ENCODE measurements at places on chromosomes 4 and X.

DNA sequence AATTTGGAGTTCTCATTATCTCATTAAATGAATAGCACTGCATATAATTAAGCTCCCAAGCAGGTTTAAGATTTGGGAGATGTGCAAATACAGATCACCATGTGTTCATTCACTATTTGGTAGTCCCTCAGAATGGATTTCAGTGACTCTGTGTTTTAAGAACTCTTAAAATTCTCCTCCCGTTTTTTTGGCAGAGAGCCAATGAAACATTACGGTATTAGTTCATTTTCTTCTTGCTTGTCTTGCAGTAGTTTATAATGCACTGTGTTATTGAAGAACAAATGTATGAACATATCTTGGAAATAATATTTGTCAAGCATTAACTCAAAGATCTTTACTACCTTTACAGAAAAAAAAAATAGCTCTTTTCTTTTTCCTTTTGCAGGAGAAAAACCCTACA lies 32.7 kb downstream of the KLF3 start:
- DNase-seq, result no peak

DNA sequence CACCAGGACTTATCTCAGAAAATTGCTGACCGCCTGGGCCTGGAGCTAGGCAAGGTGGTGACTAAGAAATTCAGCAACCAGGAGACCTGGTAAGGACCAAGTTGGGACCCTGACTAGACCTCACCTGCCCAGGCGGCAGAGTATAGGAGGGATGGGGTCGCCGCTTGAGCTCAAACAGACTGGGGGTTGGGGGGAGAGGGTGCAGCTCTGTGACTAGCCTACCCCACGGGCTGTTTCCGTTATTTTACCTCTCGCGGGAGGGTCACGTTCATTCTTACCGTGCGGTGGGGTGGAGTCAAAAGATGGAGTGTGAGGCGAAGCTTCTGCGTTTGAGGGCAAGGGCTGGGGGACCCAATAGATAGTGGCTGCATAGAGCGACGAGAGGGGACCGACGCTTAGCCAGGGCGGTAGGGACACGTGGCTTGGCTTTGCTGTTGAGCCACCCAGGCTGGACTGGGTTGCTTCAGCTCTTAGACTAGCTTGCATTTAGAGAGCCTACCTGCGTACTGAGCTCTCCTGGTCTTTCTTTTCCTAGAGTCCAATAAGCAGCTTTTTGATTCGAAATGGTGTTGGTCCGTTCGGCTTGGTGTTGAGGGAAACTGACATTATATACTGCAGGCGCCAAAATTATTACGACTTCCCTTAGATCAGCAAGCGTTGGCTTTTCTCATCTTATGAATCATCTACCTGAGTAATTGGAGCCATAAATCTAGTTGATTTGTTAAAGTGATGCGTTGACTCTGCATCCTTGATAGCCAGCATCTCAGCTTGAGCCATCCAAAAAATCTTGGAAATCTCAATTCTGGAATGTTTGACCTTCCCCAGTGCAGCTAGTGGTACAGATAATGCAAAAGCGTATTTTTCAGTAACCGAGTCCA lies 591 bp downstream of the PRPS1 start:
- peak; percentile 4 for DNase-seq

DNA sequence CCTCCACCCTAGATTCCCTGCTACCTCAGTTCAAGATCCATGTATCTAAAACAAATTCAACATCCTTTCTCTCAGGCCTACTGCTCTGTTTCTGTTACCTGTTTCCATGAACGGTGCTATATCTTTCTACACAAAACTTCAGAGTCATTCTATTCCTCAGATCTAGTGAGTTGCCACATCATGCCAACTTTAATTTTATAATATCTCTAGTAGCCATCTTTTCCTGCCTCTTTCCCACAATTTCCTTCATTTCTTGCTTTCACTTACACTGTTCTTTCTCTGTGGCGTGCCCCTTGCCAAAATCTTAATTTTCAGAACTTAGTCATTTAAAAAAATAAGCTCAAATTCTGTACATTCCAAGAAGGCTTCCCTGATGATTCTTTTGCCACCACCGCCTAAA lies 15.2 kb downstream of the GUCY1A1 start:
- no peak for DNase-seq

DNA sequence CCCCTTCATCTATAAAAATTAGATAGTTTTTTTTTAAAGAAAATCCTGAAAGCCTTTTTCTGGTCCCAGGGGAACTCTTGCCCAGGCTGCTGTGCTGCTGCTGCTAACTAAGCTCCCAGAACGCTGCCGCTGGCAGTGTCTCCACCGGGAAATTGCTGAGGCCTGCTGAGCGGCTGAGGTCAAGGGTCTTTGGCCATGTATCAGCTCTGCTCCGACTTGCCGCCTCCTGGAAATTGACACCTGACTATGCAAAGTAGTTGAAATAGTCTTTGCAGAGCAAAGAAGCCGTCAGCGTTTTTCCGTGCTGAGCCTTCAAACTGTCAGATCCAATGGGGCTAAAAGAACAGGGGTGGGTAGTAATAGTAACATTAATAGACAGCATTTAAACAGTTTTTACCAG lies 839 bp downstream of the QDPR start:
- no peak for DNase-seq

- DNase-seq, result no peak
Measured at GRCh38 chrX:53332204-53332603, 50.8 kb upstream of the IQSEC2 start.

- no peak for DNase-seq
Measured at GRCh38 chrX:19350941-19351384, 7.2 kb downstream of the PDHA1 start.

GRCh38 chr4:138310498-138310897 lies 68.3 kb upstream of the SLC7A11 start:
- DNase-seq, result no peak

- no peak for DNase-seq
Measured at GRCh38 chr4:163662768-163663167, 168.3 kb downstream of the TMA16 start.

- DNase-seq, result no peak
Measured at GRCh38 chr4:106287353-106287969, 28.5 kb downstream of the TBCK start.

DNA sequence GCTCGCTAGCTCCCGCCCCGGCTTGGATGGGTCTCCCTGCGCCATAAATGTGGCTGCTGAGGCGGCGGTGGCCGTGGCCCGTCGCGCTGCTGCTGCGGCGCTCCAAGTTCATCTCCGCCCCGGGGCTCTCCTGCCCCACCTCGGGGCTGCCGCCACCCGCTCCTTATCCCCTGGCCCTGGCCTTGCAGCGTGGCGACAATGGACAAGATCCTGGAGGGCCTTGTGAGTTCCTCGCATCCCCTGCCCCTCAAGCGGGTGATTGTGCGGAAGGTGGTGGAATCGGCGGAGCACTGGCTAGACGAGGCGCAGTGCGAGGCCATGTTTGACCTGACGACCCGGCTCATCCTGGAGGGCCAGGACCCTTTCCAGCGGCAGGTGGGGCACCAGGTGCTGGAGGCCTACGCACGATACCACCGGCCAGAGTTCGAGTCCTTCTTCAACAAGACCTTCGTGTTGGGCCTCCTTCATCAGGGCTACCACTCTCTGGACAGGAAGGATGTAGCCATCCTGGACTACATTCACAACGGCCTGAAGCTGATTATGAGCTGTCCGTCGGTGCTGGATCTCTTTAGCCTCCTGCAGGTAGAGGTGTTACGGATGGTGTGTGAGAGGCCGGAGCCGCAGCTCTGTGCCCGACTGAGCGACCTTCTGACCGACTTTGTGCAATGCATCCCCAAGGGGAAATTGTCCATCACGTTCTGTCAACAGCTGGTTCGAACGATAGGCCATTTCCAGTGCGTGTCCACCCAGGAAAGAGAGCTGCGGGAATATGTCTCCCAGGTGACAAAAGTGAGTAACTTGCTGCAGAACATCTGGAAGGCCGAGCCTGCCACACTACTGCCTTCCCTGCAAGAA lies 763 bp downstream of the USP38 start:
- no peak for DNase-seq

DNA sequence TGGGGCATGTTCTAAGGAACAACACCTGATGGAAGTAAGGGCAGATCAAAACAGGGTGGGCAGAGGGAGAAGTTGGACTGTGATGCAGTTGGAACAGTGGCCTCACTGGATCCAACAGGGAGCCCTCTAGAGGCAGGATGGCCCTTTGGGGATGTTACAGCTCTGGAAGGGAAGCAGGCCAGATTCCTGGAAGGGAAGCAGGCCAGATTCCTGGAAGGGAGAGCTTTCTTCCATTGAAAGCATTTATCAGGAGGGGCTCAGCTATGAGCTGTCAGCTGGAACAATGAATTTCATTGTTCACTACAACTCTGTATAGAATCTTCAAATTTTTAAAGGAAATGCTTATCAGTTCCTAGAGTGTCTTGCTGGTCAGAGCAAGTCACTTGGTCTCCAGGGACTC lies 17.7 kb downstream of the IL15 start:
- DNase-seq, result no peak

- DNase-seq, result no peak
Measured at GRCh38 chr4:19514276-19515070, 737.2 kb upstream of the SLIT2 start.

DNA sequence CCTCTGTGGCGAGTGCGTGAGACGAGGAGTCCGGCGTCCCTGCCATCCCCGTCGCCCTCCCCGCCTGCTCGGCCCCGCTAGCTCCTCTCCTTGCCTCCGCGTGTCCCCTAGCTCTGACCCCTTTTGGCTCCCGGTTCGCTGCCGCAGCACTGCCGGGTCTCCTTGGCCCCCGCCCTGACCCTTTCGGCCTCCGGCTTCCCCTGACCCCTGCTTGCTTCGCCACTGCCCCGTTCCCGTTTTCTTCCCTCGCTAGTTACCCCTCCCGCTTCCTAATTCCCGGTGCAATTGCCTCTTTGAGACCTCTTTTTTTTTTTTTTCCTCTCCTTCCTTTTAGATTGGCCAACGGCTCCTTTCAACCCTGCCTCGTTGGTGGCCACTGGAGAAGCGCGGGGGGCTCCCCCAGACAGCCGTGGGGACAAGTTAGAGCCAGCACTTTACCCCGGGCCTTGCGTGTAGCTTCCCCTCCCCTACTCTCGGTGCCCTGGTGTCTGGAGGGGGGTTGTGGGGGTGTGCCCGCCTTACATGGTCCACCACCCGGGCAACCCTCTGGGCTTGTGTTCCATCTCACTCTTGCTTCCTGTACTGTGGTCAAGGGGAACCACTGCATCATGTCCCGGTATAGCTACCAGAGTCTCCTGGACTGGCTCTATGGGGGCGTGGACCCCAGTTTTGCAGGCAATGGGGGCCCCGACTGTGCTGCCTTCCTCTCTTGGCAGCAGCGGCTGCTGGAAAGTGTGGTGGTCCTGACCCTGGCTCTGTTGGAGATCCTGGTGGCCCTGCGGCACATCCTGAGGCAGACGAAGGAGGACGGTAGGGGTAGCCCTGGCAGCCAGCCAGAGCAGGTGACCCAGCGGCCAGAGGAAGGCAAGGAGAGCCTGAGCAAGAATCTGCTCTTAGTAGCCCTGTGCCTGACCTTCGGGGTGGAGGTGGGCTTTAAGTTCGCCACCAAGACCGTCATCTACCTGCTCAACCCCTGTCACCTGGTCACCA lies 548 bp downstream of the TMEM164 start:
- no peak for DNase-seq

DNA sequence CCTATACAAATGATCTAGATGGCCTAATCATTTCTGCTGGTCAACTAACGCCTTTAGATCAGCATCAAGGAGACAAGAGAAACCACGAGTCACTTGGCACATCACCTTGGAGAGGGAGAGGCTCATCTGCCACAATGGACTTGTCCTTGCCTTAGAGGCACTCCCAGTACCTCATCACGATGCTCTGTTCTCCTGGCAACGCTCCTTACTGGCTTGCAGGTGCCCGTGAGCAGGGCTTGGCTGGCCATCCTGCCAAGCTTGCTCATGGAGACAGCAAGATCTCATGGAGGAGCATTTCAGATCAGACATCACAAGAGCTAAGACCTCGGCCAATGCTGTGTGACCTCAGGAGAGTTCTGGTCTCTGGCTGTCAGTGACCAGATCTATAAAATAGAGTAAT lies 2.7 kb upstream of the SMIM20 start:
- no peak for DNase-seq

All from stimulated activated CD4-positive, alpha-beta T cell treated with anti-CD3 and anti-CD28 coated beads, Interleukin-15, amount 100 ng/mL, for 1 hour (primary cell).